Activated T-helper 2 cell treated with anti-CD3 and anti-CD28 coated beads, Interferon-gamma antibody, Interleukin-2, Interleukin-4, amounts not matched to agents 10 μg/mL and 5 μg/mL and 100 μg/mL, durations not matched to agents 14 hours and 24 hours and 36 hours (primary cell): ENCODE measurements at places on chromosomes 1 and 21. TPM values are rescaled to one million over a fixed set of nuclear protein-coding genes. Genes with fewer than 3 reads are reported as not detected.

KPRP gene
- total RNA-seq = not detected in 2 replicates

USH2A gene
- total RNA-seq = not detected in 2 replicates

DNA sequence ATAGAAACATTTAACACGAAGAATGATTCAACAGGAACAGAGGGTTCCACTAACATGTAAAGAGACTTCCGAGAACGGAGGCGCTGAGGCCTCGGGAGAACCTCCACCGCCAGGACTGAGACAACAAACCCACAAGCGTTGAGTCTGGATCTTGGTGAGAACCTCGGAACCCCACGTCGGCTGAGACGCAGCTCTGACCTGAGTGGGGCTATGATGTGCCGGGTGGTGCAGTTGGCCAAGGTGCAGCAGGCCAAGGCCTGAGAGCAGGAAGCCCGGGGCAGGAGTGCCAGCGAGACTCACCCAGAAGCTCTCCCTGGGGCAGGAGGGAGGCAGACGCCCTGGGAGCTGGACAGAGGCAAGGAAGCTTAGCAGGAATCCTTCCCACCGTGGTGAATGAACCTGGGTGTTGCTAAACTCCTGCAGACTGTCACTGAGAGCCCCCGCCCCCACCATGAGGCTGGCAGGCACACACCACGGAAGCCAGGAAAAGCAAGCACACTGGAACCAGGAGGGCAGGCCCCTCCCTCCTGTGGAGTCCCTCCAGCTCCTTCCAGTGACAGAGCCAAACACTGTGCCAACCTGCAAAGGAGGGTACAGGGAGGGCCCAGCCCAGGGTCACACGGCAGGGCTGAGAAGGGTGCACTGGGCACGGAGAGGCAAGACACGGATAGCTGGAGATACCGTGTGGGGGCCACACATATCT lies 34.8 kb downstream of the WDR4 start:
- DNase-seq = no peak

DNA sequence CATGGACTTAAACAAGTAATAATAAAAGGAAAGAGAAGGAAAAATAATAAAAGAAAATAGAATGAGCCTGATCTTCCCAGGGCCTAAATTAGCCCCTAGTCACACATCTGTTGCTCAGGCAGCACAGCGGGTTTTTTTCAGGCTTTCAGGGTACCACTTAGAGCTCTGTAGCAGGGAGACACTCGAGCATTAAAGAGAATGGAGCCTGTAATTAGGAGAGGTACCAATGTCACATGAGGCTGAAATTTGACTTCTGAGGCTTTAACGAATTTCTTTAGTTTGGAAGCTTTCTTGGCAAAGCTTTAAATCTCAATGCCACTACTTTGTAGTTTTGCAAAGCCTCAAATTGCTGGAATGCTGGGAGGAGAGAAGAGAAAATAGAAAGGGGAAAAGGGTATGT lies 116.3 kb downstream of the AK5 start:
- DNase-seq = no peak

DNA sequence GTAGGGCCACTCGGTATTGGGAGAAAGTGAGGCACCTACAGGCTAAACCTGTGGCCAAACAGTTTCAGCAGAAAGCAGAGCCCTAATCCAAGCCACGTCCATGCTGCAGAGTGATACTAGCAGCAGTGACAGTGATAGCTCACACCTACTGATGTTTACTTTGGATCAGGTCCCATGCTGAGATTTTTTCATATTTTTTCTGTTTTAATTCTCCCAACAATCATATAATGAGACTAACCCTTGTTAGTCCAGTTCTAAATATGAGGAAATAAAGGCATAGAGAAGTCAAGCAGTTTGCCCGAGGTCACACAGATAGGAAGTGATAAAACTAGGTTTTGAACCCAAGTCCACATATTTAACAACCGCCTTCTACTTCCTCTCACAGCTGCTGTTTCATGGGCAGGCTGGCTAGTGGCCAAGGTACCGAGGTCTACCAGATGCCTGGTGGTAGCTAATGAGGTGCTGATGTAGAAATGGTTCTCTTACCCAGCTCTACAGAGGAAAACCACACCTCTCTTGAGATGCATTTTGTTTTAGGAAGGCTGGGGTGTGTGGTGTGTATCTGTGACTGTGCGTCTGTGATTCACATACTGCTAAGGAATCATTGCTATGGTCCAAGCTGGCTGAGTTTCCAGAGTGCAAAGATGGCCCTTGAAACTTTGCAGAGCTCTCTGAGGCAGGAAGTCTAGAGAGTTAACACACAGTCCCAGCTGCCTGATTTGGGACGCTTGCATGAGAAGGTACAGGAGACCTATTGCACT lies 80.3 kb upstream of the ARTN start:
- DNase-seq = no peak
